ENCODE measurements at places on chromosomes 11 and 22. TPM values are rescaled to one million over a fixed set of nuclear protein-coding genes. Genes with fewer than 3 reads are reported as not detected.

GRCh38 chr11:10639350-10639749 lies 54.2 kb downstream of the IRAG1 start:
- ATAC-seq, result no peak

- no peak for ATAC-seq
Observed at GRCh38 chr22:20108757-20109230, 7.1 kb upstream of the RANBP1 start.

- ATAC-seq, result peak; percentile 64
Observed at GRCh38 chr11:120431633-120432032, 79.9 kb upstream of the GRIK4 start.

- ATAC-seq, result no peak
Observed at GRCh38 chr22:19406281-19406811, 25.2 kb downstream of the HIRA start.

DNA sequence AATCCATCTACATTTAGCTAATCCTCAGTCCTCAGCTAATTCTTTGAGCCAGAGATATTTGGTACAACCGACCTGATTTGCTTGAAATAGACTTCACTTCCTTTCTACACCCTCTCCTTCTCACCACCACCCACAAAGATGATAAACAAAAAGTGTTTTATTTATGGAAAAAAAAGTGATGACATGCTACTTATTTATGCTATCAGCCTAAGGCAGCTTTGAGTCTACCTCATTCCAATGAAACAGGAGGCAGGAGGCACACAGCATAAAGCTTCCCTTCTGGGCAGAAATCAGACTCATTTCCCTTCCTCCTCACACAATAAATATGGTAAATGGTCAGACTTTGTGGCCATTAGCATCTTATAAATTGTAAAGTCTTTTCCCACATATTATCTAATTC lies 325.7 kb downstream of the SOX6 start:
- ATAC-seq, result no peak

DNA sequence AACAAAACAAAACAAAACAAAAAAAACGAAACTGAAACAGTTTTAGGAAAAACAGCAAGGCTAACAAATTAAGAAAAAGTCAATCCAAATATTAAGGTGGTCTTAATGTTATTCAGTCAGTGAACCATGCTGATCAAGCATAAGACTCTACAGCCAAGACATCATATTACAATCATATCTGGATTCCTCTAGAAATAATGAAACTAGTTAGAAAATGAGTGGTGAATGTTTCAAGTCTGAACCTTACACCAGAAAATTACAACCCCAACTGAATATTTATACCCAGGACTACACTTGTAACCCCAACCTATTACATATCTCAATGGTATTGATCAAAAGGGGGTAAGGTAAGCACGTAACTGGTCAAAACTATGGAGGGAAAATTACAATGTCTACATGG lies 48.8 kb downstream of the ACAT1 start:
- ATAC-seq, result no peak

DNA sequence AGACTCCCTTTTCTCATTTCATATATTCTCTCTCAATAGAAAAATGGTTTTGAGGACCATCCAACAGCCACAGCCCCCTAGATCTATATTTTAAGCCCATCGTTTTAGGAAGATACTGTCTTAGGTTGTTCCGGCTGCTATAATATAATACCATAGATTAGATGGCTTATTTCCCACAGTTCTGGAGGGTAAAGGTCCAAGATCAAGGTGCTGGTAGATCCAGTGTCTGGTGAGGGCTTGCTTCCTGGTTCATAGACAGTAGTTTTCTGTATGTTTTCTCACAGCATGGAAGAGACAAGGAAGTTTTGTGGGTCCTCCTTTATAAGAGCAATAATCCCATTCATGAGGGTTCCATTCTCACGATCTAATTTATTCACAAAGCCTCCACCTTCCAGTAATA lies 215.1 kb downstream of the AASDHPPT start:
- no peak for ATAC-seq

- no peak for ATAC-seq
Observed at GRCh38 chr11:68661697-68662603, 22.4 kb upstream of the GAL start.

DNA sequence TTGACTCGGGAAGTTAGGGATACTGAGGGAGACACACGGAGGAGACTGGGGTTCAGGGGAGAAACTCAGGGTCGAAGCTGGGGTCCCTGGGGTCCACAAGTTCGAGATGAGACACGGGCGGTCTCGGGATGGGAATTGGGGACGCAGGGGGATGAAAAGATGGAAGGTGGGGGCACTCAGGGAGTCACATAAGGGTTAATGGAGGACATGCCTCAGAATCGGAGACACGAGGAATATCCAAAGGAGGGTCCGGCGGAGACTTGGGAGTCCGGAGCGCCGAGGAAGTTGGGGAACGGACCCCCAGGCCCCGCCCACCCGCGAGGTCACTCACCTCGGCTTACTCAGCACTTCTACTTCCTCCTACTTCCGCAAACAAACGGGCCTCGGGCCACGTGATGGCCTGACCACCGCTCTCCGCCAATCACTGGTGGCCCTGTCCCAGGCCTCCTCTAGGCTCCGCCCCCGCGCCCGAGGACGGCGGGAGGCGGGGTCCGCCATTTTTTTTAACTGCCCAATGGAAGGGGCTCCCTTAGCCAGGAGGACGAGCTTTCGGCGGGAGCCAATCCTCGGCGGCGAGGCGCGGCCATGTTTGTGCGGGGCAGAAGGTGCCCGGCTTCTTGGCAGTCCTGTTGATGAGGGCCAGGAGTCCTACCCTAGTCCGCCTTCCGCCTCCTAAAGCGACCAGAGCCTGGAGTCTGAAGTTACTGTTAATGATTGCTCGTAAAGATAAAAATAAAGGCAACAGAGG lies at the start of gene PLA2G6:
PLA2G6 (minus strand) TSS at position 378 of the 748 bp plus-strand sequence. CDS start 12,404 bp downstream, outside the sequence.
- ATAC-seq, result peak; percentile 87

DNA sequence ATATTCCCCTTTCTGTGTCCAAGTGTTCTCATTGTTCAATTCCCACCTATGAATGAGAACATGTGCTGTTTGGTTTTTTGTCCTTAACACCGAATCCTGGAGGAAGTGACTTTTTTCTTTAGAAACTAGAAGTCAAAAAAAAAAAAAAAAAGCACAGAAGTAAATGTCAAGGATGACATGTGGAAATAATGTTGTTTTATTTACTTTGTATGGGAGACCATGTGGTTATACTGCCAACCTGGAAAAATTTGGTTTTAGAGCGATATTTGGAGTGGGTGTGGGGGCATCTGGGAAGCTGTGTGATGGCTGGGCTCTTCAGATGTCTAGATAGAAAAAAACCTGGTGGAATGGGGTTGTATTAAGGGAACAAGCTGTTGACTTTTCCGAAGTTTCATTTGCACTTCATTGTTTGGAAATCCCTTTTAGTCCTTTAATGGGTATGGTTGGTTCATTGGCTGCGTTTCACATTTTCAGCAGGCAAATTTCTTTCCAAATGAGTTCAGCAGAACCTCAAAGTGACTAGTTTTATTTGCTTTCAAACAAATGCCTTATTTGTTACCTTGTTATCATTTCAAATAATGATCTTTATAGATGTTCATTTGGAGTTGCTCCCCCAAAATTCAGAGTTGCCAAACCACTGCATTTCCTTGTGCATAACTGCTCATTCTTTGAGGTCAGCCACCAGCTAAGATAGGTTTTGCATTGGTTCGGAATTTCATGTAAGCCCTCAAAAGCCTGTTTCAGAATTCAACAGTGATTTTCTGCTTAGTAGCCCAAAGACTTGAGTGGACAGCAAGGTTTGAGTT lies 508.2 kb downstream of the METTL15 start:
- no peak for ATAC-seq

GRCh38 chr11:120385655-120386054 lies 49.4 kb downstream of the ARHGEF12 start:
- no peak for ATAC-seq

DNA sequence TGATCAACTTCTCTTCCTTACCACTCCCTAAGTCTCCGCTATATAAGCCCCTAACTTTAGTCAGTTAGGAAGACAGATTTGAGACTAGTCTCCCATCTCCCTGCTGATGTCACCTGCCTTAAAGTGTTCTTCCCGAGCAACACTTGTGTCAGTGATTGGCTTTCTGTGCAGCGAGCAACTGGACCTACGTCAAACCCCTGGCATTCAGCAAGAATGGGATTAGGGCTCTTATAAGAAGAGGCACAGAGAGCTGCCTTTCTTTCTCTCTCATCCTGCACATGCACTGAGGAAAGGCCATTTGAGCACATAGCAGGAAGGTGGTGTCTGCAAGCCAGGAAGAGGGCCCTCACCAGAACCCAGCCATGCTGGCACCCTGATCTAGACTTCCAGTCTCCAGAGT lies 116.6 kb upstream of the THY1 start:
- ATAC-seq, result no peak

- ATAC-seq, result peak; percentile 59
Observed at GRCh38 chr11:126592496-126593410, 237.3 kb downstream of the ST3GAL4 start.

DNA sequence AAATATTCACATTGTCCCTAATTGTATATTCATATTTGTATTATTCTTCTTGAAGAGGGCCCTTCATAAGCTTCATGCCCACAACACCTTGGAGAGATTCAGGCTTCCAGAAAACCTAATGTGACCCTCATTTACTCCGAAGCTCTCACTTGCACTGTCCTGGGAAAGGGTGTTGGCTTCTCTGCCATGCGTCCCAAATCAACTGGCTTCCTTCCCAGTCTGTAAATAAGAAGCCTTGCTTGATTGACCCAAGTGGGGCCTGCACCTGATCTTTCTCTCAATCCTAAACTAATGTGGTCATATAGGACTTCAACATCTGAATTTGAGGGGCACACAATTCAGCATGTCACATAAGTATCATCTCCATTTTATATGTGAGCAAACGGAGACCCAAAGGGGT lies 40.5 kb upstream of the ZBTB16 start:
- ATAC-seq, result no peak

GRCh38 chr22:33772745-33773144 lies 147.5 kb downstream of the LARGE1 start:
- ATAC-seq, result no peak

GRCh38 chr11:57290288-57290687 lies 34.5 kb downstream of the TNKS1BP1 start:
- no peak for ATAC-seq

GRCh38 chr11:110128161-110128560 lies 35.0 kb downstream of the ZC3H12C start:
- no peak for ATAC-seq

GRCh38 chr11:32836946-32837345 lies 7.2 kb downstream of the PRRG4 start:
- ATAC-seq, result no peak

GRCh38 chr11:128294001-128294670 lies 293.2 kb downstream of the ETS1 start:
- ATAC-seq, result no peak

The CCDC82 gene
- total RNA-seq, result 5.3 TPM

The ACO2 gene
- total RNA-seq, result 66.5 TPM

The MIOX gene
- total RNA-seq, result not detected

The MUC6 gene
- not detected for total RNA-seq

The CASTOR1 gene
- total RNA-seq, result 43.7 TPM

The CBLIF gene
- total RNA-seq, result not detected

The MS4A6E gene
- total RNA-seq, result not detected

The SYNGR1 gene
- 23.0 TPM for total RNA-seq

The TRPT1 gene
- 25.1 TPM for total RNA-seq

The YPEL4 gene
- not detected for total RNA-seq

The OLFML1 gene
- 0.92 TPM for total RNA-seq

The GAB2 gene
- 10.8 TPM for total RNA-seq

The FANCF gene
- 5.8 TPM for total RNA-seq
